ENCODE measurements at places on chromosomes 11 and 22. TPM values are rescaled to one million over a fixed set of nuclear protein-coding genes. Genes with fewer than 3 reads are reported as not detected.

- no peak for DNase-seq
These were observed 44.2 kb upstream of the ADSL start for GRCh38 chr22:40302149-40302548.

DNA sequence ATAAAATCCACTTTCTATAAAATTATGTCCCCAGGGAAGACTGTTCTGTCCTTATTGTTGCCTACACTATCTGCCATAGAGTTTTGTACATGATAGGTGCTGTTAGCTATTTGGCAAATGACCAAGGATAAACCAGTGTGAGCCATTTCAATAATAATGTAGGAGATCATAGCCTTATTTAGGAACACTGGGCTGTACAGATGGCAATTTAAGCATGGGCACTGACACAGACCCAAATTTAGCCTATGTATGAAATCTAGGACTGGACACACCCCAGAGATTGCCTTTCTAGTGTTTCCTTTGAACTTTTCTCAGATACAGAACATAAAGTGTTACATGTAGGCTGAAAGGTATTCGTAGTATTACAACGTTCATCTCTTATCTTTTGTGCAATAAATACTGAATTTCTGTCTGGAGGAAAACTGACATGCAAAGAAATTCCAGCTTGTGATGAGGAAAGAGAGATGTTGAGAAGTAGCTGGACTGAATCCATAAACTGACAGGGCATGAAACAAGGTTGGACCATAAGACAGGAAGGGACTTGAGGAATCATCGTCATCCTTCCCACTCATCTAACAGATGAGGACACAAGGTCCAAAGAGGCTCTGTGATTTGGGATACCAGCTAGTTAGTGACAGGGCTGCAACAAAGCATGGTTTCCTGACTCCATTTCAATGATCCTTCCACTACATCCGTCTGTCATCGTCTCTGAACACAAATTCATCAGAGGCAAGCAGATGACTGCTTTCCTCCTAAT is 60.3 kb downstream of the TMPRSS5 start:
- no peak for DNase-seq

GRCh38 chr22:36852056-36852973 is 8.5 kb upstream of the NCF4 start:
- DNase-seq, result no peak

CECR2 gene
- total RNA-seq, result 10.9 TPM

GRCh38 chr11:14422052-14422813 is 63.2 kb upstream of the RRAS2 start:
- DNase-seq, result peak; percentile 76

- no peak for DNase-seq
These were observed 15.4 kb upstream of the CPT1A start for GRCh38 chr11:68857037-68857586.

DNA sequence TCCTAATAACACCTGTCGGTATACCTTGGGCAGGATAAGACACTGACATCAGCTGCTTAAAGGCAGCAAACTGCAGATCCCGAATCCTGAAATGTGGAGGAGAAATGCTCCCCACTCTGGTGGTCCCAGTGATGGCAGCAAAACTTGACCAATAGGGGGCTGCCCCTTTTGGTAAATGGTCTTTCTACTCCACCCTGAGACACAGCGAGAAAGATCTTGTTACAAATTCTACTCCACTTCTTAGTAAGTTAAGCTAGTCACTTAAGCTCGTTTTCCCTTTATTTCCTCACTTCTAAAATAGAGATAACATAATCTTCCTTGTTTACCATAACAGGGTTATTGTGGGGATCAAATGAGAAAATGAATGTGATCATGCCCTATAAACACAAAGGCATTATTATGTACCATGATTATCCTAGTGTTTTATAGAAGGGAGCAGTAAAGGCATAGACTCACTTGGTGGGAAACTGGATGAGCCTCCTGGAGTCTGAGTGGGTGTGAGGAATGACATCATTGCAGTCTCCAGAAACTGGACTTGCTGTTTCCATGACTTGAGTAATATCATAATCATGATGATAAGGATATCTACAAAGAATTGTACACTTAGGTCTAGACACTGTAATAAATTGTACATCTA is 50.9 kb downstream of the ENDOD1 start:
- DNase-seq, result no peak

DNA sequence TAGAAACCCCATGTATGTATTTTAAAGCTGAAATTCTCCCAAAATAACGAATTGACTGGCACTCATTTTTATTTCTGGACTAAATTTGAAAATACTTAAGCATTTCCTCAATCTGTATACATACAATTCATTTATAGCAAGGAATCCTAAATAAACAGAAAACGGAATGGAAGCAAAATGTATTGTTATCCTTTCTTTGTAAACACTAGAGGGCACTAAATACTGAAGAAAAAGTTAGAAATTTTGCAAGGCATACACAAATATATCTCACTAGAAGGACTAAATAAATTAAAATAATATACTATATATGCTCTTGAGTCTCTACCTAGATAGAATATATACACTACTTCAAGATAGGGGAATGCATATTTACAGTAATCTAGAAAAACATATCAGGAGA is 23.1 kb upstream of the ANO5 start:
- no peak for DNase-seq

- DNase-seq, result peak; percentile 91
These were observed 2.8 kb downstream of the CHADL start for GRCh38 chr22:41237707-41238569.

All from lower lobe of right lung (tissue), 2 donors.